ENCODE measurements at places on chromosomes 3 and 15.

DNA sequence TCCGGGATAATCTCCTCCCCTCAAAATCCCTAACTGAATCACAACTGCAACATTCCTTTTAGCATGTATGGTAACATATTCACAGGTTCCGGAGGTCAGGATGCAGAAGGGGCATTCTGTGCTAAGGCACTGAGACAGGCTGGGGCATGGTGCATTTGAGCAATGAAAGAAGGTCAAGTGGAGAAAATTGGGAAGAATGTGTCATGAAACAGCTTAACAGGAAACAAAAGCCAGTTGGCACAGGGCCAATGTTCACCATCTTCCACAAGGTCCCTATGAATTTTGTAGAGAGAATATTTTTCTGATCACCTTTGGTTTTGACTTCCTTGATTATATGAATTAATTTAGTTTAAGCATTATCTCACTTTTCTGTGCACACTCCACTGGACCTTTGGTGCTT lies 587.7 kb upstream of the NR2F2 start:
- DNase-seq: no peak

DNA sequence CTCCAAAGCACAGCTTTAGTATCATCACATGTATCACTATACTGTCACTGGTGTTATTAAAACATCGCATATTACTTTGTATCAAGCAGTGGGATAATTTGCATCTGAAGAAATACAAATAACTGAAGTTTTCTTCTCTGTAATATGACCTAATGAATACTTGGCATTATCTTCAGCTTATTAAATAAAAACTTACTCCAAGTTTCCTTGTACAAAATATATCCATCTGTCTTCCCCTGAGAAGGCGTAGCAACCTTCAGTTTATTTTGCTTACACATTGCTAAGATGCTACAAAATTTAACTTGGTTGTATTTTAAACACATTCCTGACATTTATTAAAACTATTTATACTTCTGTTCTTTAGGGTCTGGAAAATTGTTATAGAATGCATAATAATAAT lies 13.7 kb downstream of the FGF7 start:
- DNase-seq: no peak

- DNase-seq: peak; percentile 47
These were observed 17.8 kb downstream of the CDV3 start for GRCh38 chr3:133591271-133591742.

DNA sequence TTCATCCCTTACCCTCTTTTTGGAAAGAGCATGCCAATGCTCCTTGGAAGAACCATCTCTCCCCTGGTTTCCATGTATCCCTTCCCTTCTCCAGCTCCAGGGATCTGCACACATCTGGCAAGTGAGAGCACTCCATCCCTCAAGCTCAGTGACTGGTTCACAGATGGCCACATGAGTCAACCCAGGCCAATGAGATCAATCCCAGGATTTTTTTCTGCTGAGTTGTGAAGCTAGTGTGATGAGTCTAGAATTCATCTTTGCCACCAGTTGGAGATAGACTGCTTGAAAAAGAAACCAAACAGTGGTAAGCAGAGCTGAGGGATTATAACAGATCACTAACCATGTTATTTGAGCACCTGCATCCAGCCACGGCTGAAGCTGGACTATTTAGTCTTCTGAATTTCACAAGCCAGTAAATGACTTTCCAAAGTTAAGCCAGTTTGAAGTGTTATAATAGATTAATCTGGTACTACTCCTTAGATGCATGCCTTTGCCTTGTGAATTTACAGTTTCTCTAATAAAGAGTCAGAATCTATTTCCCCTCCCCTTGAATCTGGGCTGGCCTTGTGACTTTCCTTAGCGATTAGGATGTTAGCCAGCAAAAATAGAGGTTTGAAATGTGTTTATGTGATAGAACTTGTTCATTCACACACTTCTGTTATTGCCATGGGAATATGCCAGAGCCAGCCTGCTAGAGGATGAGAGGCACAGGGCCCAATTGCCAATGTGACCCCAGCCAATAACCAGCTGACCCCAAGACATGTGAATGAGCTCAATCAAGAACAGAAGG lies 159.8 kb downstream of the WNT5A start:
- DNase-seq: peak; percentile 65

DNA sequence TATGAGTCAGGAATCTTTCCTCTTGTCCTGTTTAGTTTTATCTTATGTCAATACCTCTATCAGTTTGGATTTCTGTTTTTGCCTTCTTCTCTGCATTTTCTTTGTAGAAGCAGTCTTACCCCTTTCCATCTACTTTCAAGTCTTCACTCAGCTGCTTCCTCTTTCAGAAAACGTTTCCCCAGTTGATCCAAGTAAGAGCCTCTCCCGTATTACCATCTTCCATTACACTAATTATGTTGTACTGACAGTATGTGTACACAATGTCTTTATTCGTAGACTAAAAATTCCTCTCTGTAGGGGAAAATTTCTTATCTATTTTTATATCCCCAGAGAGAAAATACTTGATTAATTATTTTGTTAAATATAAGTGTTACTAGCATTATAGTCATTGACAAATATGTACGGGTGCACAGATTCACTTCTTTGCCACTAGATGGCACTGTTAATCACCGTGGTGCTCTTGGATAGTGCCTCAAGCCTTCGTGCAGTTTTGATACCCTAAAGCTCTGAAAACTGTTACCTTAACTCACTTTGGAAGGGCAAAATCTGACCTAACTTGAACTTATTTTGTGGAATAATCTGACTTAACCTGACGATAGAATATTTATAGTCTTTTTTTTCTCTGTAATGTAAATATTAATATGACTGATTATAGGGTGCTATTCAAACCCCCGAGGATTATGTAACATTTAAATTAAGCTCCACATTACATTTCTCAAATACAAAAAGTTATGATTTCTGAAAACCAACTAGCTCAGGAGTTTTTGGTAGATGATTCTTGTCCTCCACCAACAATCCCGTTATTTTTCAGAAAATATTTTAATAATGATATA lies 74.2 kb upstream of the POU1F1 start:
- peak; percentile 57 for DNase-seq

GRCh38 chr3:56055546-56055945 lies 412.7 kb downstream of the ERC2 start:
- DNase-seq: peak; percentile 35

DNA sequence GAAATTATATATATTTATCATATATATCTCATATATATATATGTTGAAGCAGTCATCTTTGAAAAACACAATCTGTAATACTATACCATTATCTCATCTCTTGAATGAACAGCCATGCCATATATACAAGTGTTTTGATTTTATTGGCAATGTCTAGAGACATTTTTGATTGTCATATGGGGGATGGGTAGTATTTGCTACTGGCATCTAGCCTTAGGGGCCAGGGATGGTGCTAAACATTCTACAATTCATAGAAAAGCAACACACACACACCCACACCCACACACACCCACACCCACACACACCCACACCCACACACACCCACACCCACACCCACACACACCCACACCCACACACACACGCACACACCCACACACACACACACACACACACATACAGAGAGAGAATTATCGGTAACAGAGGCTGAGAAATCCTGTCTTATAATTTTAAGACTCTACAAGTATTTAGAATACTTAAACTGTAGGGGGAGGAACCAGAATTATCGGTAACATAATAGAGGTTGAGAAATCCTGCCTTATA lies 11.1 kb upstream of the PIK3R4 start:
- DNase-seq: no peak

GRCh38 chr3:17823816-17824215 lies 81.4 kb upstream of the TBC1D5 start:
- DNase-seq: peak; percentile 3

GRCh38 chr15:50549326-50549725 lies 2.9 kb upstream of the USP50 start:
- DNase-seq: no peak
